ENCODE measurements at places on chromosomes 7 and 10.
A peak's percentile ranks its signal among the peaks of the same experiment; 100 is the strongest.

- DNase-seq: peak; percentile 20
These were observed 874 bp upstream of the BAMBI start for GRCh38 chr10:28676326-28676967.

DNA sequence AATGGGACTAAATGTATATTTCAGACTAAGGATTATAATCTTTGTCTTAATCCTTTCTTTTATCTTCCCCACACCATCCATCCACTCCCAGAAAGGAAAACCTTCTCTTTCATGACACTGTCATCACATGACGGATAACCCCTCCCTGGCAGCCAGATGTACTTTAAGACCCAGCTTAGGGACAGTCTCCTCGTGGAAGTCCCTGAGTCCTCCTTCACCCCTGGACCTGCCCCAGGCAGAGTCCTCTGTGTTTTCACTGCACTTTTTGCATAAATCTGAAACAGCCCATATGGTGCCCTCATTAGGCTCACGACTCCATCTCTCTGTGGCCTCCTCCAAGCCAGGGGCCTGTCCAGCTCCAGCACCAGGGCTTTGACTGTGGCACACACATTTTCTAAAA, 16.0 kb downstream of the NRAP start:
- DNase-seq: no peak

DNA sequence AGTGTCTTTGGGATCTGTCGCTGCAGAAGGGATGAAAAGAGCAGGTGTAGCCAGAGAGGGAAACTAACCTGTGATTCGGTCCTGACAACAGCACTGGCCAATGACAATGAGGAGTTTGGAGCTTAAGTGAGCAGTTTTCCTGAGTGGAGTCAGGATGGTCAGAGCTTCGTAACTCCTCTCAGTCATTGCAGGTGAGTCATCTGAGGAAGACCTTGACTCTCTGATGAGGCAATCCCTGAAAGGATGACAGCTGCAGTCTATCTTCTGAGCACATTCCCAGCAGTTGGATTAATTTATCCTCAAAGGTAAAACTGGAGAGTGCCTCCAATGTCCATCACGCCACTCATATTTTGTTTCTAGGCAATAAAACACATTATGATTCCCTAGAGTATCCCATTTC, 401.9 kb downstream of the POM121L12 start:
- DNase-seq: no peak

GRCh38 chr10:72126184-72126871, 38.0 kb upstream of the SPOCK2 start:
- DNase-seq: peak; percentile 51

GRCh38 chr10:51910189-51910588, 210.8 kb upstream of the CSTF2T start:
- no peak for DNase-seq

DNA sequence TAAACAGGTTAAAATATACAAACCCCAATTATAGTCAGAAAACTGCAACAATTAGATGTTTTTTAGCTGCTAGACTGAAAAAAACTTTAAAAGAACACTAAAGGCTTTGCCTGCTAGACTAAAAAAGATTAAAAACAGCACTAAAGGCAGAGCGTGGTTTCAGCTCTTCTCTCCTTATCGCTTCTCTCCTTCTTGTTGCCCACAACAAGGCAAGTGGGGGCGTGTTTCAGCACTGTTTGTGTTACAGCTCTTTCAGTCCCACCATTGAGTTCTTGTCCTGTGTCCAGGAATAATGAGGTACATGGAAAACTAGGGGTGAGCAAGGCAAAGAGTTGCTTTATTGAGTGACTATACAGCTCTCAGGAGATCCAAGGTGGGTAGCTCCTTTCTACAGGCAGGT, 112.3 kb downstream of the HPSE2 start:
- no peak for DNase-seq

GRCh38 chr10:75018251-75018650, 93.2 kb upstream of the SAMD8 start:
- DNase-seq: no peak

DNA sequence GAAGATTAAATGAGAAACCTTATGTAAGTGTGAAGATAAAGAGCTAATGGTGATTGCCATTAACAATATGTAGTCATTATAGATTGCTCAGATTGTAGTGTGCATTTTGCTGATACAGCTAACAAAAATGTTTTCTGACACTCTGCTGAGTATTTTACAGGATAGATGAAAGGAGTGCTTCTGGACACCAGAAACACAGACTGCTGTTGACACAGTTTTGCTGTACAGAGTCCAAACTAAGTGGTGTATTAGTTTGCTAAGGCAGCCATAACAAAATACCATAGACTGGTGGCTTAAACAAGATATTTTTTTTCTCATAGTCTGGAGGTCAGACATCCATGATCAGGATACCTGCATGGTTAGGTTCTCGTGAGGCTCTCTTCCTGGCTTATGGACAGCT, 2.2 kb downstream of the SMC3 start:
- DNase-seq: no peak

- DNase-seq: no peak
These were observed 300.5 kb downstream of the C7orf25 start for GRCh38 chr7:42611289-42611928.

DNA sequence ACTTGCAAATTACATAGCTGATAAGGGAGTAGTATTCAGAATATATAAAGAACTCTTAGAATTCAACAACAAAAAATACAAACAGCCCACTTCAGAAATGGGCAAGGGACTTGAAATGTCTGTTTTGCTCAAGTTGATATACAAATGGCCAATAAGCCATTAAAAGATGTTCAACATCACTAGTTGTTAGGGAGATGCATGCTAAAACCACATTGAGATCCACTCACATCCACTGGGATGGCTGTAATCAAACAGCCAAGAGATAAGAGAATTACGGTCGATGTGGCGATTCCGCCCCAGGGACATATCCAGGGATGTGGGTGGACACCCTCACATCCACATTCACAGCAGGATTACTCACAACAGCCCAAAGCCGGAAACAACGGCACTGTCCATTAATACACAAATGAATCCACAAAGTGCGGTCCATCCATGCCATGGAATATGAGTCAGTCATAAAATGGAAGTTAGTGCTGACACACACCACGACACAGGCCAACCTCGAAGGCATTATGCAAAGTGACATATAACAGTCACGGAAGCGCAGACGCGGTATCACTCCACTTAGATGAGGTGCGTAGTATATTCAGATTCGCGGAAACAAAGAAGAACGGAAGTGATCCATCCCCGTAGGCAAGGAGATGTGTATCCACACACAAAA, 227.8 kb downstream of the DNAJB6 start:
- no peak for DNase-seq

GRCh38 chr10:34116681-34117271, 698.3 kb downstream of the PARD3 start:
- DNase-seq: no peak

DNA sequence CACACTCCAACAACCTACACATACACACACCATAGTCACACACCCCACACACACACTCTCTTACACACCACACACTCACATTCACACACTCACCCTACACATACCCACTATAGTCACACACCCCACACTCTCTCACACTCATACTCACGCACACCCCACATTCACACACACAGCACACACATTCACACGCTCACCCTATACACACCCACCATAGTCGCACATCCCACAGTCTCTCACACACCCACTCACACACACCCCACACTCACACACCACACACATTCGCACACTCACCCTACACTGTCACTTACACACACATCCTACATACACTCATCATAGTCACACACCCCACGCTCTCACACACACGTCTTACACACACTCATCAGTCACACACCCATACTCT, 85.6 kb downstream of the HECW1 start:
- DNase-seq: no peak

All from CD4-positive, alpha-beta T cell treated with Interleukin-17A for 1 hour (primary cell).